GM23338 (cell line): ENCODE measurements at places on chromosomes 12 and 14.

- no peak for DNase-seq
Observed at GRCh38 chr12:123721245-123721644, 9.1 kb downstream of the ATP6V0A2 start.

DNA sequence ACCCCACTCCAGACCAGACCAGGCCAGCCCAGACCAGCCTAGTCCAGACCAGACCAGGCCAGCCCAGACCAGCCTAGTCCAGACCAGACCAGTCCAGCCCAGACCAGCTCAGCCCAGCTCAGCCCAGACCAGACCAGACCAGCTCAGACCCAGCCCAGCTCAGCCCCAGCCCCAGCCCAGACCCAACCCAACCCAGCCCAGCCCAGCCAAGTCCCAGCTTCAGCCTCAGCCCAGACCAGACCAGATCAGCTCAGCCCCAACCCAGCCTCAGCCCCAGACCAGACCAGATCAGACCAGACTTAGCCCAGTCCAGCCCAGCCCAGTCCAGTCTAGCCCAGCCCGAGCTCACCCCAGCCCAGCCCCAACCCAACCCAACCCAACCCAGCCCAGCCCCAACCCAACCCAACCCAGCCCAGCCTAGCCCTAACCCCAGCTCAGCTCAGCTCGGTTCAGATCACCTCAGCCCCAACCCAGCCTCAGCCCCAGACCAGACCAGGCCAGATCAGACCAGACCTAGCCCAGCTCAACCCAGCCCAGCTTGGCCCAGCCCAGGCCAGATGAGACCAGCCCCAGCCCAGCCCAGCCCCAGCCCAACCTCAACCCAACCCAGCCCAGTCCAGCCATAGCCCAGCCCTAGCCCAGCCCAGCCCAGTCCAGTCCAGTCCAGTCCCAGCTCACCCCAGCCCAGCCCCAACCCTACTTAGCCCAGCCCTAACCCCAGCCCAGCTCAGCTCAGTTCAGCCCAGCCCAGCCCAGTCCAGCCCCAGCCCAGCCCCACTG is 204.7 kb downstream of the BCL11B start:
- DNase-seq: no peak

DNA sequence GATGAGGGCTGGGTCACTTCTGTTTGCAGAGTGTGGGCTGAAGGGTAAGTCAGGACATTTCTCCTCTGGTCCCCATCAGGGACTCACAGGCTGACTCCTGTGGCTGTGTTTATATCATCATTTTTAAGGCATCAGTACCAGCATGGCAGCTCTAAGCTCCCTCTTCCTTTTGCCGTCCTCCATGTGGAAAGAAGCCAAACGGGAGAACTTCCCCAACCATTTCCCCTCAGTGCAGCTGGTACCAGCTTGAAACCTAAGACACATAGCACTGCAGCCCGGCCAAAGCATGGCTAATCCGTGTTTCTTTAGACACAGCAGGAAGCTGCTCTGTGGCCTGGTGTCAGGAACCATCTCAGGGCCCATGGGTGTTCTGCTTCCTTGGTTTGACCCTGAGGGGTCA is 31.9 kb upstream of the ATP2A2 start:
- no peak for DNase-seq

- DNase-seq: no peak
Observed at GRCh38 chr12:127260999-127261398, 1006.0 kb upstream of the TMEM132C start.

- DNase-seq: peak; percentile 77
Observed at GRCh38 chr12:15276088-15276698, 46.1 kb upstream of the PTPRO start.

- DNase-seq: no peak
Observed at GRCh38 chr12:116672842-116673516, 64.9 kb downstream of the SPRING1 start.

GRCh38 chr12:49533331-49533730 is 5.5 kb upstream of the KCNH3 start:
- DNase-seq: no peak

GRCh38 chr12:131984334-131984733 is 34.6 kb downstream of the EP400 start:
- no peak for DNase-seq

DNA sequence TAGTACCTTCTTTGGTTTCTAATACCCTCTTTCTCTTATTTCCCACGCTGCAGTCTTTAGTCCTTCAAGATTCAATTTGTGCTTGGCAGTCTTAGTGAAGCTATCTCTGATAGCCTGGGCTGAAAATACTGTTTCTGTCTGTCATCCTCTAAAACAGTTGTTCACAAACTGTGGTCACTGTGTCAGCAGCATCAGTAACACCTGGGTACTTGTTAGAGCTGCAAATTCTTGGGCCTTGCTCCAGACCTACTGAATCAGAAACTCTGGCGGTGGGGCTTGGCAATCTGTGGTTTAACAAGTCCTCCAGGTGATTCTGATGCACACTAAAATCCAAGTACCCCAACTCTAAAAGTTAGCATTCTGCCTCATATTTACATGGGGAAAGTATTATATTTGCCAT is 217.5 kb upstream of the SEL1L start:
- DNase-seq: no peak

- DNase-seq: peak; percentile 35
Observed at GRCh38 chr14:100504372-100505078, 82.7 kb downstream of the BEGAIN start.

DNA sequence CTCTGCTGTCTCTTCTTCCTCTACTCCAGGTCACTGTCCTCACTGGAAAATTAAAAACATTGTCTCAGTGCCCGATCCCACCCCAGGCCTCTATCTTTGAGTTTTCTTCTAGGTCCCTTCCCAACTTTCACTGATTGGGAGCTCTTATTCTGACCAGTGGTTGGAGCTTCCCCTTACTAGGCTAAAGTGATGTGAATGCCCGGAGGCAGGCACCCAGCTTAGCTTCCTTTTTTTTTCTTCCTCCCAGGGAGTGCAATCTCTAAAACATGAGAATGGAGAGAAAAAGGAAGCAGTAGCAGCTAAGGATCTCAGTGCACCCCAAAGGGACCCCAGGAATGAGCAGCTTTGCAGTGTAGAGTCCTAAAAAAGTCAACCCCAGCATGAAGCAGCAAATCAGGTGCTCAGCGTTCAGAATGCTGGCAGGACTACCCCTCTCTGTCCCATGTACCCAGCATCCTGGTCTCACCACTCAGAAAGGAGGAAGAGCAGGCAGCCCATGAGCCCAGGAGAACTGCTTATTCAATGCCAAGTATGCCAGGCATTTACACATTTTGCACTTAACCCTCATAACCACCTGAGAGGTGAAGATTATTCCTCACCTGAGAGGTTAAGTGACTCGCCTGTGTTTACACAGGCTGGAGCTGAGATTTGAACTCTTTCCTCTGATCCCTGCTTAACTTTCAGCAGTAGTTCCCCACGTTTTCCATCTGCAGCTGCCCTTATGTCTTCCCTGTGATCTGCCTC is 146.2 kb upstream of the PWP1 start:
- DNase-seq: no peak

GRCh38 chr12:4486049-4486699 is 40.6 kb upstream of the FGF6 start:
- DNase-seq: no peak

DNA sequence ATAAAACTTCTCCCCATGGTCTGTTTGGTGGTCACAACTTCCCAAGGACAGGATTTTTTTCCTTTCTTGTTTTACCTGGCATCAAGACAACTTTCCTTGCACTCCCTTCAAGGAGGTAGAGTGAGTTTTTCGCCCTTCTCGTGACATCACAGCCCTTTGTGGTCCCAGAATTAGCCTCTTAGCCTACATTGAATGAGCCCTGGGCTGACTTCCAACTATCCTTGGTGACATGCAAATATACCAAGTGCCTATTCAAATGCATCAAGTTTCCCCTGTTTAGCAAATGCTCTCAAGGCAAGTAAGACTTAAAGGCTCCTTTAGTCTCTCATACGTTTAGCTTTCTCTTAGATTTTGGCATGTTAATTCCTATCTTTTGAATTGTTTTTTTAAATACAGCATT is 36.6 kb downstream of the TC2N start:
- peak; percentile 85 for DNase-seq

GRCh38 chr12:26818636-26819035 is 14.4 kb downstream of the ITPR2 start:
- DNase-seq: no peak

DNA sequence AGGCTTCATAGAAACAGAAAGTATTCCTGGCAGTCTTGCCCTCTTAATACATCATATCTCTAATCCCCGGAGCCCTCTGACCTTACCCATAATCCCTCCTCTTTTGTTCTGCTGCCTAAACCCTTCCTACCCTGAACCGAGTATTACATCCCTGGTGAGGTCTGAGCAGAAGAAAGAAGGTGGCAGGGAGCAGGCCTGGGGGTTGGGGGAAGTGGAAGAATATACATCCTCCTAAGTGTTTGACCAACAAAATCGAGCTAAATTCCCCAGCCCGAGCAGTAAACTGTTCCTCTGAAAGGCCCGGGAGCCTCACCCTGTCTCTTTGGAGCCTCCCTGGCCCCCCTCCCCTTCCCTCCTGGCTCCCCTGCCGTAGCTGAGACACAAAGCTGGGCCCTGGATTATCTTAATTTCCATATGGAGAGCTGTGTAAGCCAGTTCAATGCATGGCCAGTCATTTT is 192.6 kb upstream of the LHX5 start:
- no peak for DNase-seq

DNA sequence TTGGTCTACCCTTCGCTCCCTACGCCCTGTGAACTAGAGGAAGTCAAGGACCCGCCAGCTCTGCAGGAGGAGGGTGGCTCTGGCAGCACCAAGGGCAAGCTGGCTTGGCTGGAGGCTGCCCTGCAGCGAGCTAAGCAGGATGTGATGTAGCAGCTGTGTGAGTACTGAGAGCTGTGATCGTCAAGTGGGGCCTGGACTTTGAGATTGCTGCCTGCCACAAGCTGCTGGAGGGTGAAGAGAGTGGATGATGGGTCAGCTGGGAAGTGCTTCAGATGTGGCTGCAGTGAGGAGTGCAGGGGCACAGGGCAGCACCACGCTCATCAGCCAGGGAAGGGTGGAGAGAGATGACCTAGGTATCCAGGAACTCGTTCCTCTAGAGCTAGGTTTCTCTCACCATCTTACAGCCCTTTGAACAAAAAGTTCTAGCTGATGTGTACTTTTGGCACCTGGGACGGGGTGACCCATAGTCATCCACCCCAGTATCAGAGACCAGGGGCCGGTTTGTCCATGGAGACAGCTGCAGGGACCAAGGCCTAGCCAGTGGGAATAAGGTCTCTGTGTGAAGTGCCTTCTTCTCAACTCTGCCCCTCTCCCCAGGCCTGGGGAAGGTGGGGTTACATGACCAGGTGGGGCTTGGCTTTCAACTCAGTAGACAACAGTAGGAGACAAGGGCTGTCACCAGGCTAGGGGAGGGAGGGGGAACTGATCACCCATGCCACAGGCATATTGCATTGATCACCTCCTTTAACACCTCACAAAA is 3.2 kb downstream of the KRT86 start:
- DNase-seq: no peak

DNA sequence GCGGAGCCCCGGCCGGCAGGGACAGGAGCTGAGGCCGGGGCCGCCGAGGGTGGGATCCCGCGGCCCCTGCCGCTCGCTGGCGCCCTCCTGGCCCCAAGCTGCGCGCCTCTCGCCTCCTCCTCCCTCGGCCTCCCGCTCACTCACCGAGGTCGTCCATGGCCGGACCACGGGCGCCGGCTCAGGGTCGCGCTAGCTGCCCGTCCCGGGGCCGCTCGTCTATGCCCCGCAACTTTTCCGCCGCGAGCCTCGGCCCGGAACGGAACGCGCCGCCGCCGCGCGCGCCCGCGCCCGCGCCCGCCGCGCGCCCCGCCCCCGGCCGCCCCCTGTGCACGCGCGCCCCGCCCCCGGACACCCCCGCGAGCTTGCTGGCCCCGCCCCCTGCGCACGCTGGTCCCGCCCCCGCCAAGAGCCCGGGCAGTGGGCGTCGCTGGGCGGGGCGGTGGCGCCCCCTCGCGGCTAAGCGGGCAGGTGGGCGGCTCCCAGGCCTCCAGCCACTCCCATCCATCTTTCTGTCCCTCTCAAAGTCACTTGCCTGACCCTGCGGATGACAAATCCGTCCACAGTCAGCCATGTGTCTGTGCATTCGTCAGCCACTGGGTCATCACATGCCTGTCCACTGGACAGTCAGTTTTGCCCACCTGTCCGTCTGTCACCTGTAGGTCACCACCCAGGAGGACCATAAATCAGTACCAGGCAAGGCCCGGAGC is at the start of gene PXN:
Gene PXN (minus strand): TSS at position 258 of the 707 bp plus-strand sequence. CDS start 101 bp downstream, at position 157.
- peak; percentile 79 for DNase-seq

DNA sequence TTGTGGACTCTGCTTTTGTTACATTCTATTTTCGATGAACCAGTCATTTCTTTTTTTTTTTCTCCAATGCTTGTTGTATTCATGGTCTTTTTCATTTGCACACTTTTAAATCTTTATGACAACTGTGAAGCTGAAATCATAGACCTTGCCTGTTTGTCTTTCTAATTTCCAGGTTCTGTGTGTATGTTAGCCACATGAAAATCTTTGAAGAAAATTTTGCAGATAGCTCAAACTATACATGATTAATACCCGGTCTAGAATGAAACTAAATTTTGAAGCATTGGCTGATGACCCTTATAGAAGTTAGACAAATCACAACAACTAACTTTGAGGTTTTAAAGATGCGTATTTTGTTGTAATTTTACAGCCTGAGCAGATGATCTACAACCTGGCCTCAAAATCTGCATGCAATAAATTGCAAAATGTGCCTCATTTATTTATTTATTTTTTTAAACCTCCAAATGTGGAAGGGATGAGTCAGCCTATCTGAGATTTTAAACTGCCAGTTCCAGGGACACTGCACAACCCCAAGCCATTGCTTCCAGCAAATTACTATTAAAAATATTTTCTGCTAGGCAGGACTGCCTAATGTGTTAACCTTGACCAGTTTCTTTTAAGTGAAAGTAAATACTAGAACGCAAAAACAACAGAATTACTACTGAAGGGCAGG is 96.3 kb upstream of the NAV3 start:
- no peak for DNase-seq

- peak; percentile 85 for DNase-seq
Observed at GRCh38 chr12:9707864-9708808, 24.8 kb downstream of the CLECL1 start.

GRCh38 chr12:76223869-76224268 is 124.3 kb downstream of the BBS10 start:
- DNase-seq: no peak

- no peak for DNase-seq
Observed at GRCh38 chr12:31783996-31784645, 55.3 kb upstream of the AMN1 start.

- no peak for DNase-seq
Observed at GRCh38 chr12:76552343-76552938, 7.1 kb downstream of the OSBPL8 start.

DNA sequence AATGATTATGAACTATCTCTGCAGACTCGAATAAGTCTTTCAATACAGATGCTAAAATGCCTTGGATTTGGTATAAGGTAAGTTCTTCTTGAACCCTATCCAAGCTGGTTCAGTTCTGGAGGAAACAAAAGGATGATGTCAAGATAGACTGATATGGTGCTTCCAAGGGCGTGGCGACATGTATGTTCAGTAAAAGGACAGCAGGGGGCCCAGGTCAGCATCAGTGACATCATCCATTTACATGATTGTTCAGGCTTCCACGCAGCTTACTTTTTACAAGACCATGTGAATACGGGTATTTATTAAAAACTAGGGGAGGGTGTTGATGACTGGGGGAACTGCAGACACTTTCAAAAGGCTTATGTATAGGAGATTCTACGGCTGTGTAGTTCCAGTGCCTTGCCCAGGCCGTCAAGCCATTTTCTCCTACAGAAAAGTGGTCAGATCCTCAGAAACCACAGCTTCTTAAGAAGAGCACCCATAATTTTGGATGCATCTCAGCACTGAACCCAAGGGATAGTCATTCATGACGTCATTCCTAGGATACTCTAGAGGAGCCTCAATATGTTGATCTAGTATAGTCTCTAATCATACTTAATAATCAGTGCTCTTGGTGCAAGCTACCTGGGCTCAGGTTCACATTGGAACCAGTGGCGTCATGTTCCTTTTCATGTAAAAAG is 527.7 kb downstream of the FUT8 start:
- DNase-seq: peak; percentile 26

- no peak for DNase-seq
Observed at GRCh38 chr12:69548687-69549086, 36.6 kb upstream of the CCT2 start.
